ENCODE measurements at places on chromosomes 5 and 9. TPM values are rescaled to one million over a fixed set of nuclear protein-coding genes. Genes with fewer than 3 reads are reported as not detected.

GZMA gene
- not detected for total RNA-seq

PCDHB16 gene
- 0.09 TPM for total RNA-seq

SPAAR gene
- total RNA-seq, result 10.4 TPM

SPOCK1 gene
- 423 TPM for total RNA-seq

DOCK2 gene
- 0.75 TPM for total RNA-seq

BICD2 gene
- total RNA-seq, result 75.4 TPM

PPP3R2 gene
- total RNA-seq, result not detected

CREB3 gene
- 52.2 TPM for total RNA-seq

TMC1 gene
- total RNA-seq, result 2.1 TPM

GNA14 gene
- 2.4 TPM for total RNA-seq

KIF27 gene
- 3.0 TPM for total RNA-seq

SPATA31C1 gene
- not detected for total RNA-seq

PCDHA6 gene
- total RNA-seq, result 0.56 TPM

FAM221B gene
- total RNA-seq, result not detected

SHOC1 gene
- under 0.01 TPM for total RNA-seq

OTP gene
- not detected for total RNA-seq

All from endothelial cell of coronary artery (primary cell).